ENCODE measurements at places on chromosomes 4 and X.

DNA sequence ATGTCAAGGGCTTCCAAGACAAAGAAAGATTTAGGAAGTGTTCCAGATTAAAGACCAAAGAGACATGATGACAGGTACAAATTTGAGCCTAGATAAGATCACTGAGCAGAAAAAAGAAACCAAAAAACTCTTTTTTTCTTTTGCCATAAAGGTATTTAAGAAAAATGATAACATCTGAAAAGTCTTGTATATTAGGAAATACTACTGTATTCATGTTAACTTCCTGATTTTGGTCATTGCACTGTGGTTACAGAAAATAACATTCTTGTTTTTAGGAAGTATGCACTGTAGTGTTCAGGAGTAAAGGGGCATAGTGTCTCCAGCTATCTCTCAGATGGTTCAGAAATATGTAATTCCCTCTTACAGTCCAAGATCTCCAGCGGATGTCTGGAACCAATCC, 37.1 kb downstream of the RWDD4 start:
- no peak for DNase-seq

GRCh38 chr4:6746721-6747293, 30.8 kb downstream of the BLOC1S4 start:
- DNase-seq = no peak

DNA sequence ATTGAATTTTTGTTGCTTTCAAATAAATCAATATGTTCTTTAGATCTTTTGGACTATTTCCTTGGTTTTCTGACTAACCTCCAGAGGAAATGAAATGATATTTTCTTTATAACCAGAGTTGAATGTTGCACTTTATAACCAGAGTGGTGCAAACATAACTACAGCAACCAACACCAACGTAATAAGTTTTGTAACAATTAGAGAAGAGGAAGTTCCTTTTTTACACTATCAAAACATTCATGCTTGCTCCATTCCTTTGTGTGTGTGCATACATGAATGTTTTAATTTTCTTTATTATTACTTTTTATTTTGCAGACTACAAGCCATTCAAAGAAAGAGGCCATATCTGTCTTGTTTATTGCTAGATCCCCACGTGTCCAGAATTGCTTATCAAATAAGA, 193.0 kb upstream of the PPP3CA start:
- no peak for DNase-seq

- DNase-seq = peak; percentile 87
These were observed 160.4 kb upstream of the GPR101 start for GRCh38 chrX:137194164-137194563.

DNA sequence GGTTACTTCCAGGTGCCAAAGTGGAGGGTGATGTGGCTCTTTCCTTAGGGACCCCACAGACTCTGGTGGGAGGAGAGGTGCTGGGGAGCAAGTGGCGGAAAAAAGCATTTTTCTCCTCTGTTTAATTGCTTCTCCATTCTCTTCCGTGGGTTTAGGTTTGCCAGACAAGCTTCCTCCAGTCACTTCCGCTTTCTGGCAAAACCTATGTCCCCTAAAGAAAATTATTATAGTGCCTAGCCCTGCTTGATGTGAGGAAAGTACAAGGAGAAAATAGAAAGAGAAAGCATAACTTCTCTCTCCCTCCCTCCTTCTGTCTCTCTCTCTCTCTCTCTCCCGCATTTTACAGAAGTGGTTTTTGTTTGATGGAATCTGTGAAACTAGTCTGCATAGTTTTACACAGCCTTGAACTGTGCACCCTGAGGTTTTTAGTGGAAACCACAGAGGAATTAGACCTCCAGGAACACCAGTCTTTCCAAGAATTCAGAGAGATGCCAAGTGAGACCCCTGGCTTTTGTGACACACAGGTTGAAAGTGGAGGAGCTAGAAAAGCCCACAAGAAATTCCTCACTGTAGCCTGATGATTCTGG, 231.1 kb upstream of the ANXA3 start:
- DNase-seq = no peak

DNA sequence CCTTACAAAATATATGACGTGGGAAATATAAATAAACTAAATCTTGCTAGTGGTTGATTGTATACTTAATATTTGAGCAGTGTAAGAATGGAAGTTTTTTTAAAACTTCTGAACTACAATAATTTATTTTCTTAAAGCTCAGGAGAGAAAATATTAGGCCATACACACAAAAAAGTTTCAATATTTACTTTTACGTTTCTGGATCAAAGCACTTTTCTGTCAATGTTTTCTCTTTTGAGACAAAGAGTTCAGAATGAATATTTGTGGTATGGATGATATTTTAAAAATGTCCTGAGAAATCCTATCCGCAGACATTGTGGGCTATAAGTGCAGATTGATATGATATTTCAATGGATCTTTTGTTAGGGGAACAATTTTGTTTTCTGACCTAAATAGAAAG, 109.9 kb downstream of the TLL1 start:
- DNase-seq = no peak

DNA sequence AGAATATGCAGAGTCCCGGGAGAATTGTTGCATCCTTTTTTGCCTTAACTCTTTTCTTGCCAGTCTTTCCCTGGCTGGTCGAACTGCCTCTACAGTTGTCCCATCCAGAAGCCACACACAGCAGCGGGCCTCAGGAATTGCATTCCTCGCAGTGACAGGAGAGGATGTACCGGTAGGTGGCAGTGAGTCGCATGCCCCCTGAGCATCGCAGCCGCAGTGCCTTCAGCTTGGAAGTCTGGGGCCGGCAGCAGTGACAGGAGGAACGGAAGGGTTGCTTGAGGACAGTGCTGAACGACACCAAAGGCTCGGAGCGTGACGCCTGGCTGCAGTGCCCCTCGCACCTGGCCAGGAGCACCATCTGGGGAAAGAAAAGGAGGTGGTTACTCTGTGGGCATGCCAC, 23.5 kb downstream of the NDP start:
- peak; percentile 86 for DNase-seq

DNA sequence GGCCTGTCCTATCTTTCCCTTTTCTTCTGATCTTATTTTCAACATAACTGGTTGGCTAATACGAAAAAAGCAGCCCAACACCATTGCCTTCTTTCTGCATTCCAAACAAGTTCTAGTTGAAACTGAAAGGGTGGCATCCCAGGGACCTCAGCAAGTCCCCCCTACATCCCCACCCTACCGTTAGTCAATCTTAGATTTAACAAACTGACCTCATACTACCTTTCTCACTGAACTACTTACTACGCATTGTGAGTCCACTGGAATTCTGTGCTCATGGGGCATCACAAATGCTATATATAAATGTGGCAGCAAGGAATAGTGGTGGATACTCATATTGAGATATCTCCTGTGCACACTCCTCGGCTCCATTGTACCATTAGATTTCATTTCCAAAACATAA, 33.1 kb upstream of the FGF5 start:
- DNase-seq = no peak

DNA sequence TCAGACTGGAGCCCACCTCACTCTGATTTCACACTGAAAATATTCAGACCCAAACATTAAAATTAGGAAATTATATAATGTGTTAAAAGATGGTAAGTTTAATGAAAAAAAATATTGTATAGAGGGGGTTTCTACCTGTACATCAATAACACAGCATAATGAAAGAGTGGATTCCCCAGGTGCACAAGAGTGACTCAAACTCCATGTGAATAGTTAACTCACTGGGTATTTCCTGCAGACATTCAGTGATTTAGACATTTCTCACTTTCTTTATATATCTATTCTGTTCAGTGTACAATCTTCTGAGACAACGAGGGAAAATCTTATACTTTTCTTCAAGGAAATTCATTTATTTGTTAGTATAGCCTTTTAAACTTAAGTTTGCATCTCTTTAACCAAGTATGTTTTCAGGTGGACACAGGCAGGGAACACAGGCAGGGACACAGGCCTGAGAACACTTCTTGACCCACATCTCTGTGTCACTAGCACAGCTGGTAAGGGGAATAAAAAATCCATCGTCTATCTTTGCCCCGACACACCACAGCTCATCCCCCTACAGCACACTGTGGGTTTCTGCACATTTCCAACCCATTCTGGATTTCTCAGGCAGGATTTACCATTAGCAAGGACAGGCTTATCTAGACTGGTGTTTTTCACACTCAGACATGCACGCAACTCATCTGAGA, 525.5 kb upstream of the BOD1L1 start:
- DNase-seq = no peak

GRCh38 chr4:10031668-10032590, 10.6 kb upstream of the SLC2A9 start:
- DNase-seq = peak; percentile 60

GRCh38 chrX:150223176-150224015, 139.7 kb upstream of the MAMLD1 start:
- DNase-seq = no peak

- DNase-seq = no peak
These were observed 3.3 kb downstream of the EGF start for GRCh38 chr4:109916027-109916409.

DNA sequence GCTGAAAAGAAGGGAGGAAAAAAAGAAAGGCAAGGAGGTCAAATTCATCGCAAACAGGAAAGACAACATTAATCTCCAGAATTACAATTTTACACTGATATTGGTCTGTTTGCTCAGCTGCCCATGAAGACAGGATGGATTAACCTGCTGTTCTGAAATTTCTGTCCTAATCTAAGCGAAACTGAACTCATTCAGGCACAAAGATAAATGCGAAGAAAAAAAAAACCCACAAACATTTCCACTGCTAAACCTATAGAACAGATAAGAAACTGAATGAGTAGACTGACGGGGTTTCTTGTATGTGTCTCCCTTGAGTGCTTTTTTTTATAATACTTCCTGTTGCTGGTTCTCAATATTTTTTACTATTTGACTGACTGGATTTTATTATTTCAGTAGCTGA, 251.8 kb upstream of the FTHL17 start:
- no peak for DNase-seq

- no peak for DNase-seq
These were observed 165.7 kb upstream of the MAMLD1 start for GRCh38 chrX:150197388-150197787.

DNA sequence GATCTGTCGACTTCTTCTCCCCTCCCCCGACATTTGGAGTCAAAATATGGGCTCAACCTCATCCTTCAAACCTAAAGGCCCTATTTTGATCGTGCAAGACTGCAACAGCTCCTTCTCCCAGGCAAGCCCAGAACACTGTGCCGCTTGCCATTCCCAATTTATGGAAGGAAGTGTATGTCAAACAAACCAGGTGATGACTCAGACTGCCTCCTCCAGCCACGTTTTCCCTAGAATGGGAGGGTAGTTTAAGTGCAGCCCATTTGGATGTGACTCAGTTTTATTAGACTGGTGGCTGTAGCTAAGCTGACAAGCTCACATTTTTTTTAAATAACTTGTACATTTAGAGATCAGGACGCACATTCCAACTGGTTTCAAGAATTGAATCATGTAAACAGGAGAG, 570.4 kb upstream of the DIPK2B start:
- peak; percentile 56 for DNase-seq

GRCh38 chr4:52889778-52890520, 27.8 kb downstream of the RASL11B start:
- no peak for DNase-seq

DNA sequence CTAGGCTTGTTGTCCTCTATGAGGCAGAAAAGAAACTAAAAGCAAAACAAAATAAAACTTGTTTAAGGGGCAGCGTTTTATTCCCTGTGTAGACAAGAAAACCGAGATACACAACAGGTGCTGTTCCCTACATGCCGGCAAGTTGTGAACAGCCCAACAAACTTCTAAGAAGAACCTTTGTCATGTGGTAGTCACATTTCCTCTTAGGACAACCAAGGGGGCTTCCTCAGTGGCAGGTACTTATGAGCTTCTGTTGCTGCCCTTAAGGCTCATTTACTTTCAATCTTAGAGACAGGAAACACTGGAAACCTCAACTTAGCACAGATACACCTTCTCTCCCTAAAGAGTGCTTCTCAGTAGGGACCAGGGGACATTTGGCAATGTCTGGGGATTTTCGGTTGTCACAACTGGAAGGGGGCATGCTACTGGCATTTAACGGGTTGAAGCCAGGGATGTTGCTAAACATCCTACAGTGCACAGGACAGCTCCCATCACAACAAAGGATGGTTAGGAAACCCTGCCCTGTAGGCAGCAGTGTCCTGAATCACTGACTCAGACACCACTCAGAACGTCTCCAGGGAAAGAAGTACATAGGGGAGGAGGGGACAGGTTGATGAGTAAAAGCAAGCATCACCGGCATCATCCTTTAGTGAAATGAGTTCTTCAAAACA, 111.0 kb downstream of the ASB9 start:
- no peak for DNase-seq

DNA sequence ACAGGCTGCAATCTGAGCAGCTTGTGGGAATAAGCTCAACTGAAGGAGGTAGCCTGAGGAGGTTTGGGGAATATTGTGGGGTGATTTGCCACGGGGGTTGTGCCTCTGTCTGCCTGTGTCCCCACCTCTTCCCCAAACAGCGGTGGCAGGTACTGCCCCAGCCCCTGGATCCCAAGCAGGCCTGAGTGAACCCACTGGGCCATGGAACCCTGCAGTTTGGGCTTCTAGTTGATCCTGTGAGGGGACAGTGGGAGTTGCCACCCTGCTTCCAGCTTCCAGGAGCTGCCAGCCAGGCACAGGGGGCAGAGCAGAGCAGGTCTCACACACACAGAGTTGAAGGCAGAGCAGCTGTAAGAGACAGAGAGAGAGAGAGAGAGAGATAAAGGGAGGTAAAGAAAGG, 97.4 kb downstream of the PJA1 start:
- no peak for DNase-seq

DNA sequence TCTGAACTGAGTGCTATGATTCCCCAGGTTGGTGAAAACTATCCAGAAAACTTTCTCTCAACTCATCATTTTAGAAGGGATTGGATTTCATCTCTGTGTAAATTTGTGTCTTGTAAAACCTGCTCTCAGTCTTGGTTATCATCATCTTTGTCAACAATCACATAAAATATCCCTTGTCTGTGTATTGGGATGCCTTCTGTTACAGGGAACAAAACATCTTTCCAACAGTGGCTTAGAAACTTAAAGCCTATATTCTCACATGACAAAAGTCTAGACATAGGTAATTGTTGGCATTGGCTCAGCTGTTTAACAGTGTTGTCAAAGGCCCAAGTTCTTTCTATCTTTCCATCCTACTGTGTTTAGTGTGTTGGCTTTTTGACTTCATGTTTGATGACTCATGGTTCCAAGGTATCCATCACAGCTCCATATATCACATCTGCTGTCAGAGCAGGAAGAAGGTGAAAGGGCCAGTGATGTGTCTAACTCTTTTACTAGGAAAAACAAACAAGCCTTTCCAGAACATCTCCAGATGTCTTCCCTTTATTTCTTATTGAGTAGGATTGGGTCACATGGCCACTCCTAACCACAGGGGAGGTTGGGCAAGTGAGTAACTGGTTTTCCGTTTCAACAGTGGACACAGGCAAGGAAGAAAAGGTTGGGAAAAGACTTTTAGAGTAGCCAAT, 65.0 kb downstream of the PHEX start:
- no peak for DNase-seq

- no peak for DNase-seq
These were observed 4.6 kb upstream of the PKD2 start for GRCh38 chr4:88002786-88003185.

GRCh38 chrX:96861218-96861617, 22.5 kb upstream of the RPA4 start:
- DNase-seq = no peak

- DNase-seq = peak; percentile 8
These were observed 158.8 kb downstream of the ADGRA3 start for GRCh38 chr4:22356987-22357596.

- DNase-seq = no peak
These were observed 155.9 kb upstream of the PJA1 start for GRCh38 chrX:69321006-69321655.

GRCh38 chr4:113049421-113050370, at the start of gene ANK2:
Gene ANK2 (plus strand): TSS chr4:113049653. CDS start chr4:113049729, 76 bp downstream.
- peak; percentile 83 for DNase-seq

GRCh38 chr4:8915201-8916200, 43.9 kb upstream of the HMX1 start:
- no peak for DNase-seq

GRCh38 chrX:38959736-38960135, 158.5 kb downstream of the MID1IP1 start:
- peak; percentile 56 for DNase-seq

Measured in ELF-1 (cell line).